SW480 (cell line): ENCODE measurements at places on chromosomes 11 and 22.
A peak's percentile ranks its signal among the peaks of the same experiment; 100 is the strongest.

- DNase-seq = no peak
Measured at GRCh38 chr11:69321877-69322361, 28.0 kb downstream of the MYEOV start.

DNA sequence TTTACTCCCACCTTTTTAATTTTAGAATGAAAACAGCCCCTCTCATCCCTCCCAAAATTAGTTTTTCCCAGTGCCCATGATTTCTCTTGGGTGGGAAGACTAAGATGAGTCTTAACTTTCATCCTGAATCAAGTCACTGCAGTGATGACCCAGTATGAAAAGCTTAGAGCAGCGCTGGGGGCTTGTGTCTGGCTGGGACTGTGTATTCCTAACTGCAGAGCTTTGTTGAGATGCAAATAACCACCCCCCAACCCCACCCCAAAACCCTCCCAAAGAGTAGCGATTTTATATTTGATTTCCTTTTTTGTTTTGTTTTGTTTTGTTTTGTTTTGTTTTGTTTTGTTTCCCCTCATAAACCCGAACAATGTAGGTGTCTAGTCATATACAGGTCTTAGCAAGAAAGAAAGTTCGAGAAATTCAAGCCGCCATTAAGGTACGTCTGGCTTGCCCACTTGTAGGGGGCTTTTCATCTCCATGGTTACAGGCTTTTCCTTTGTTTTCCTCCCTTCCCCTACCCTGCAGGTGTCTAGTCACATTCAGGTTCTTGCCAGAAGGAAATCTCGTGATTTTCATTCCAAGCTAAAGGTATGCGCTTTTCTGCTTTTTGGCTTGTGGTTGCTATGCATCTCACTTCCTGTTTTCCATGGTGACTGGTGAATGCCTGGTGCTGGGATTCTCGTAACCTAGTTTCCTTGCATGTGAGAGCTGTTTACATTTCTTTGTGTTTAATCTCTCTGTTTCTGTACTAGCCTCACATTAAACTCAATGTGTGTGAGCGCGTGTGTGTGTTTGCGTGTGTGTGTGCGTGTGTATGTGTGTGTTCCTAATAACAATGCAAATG, 144.6 kb upstream of the RASSF10 start:
- DNase-seq = no peak

DNA sequence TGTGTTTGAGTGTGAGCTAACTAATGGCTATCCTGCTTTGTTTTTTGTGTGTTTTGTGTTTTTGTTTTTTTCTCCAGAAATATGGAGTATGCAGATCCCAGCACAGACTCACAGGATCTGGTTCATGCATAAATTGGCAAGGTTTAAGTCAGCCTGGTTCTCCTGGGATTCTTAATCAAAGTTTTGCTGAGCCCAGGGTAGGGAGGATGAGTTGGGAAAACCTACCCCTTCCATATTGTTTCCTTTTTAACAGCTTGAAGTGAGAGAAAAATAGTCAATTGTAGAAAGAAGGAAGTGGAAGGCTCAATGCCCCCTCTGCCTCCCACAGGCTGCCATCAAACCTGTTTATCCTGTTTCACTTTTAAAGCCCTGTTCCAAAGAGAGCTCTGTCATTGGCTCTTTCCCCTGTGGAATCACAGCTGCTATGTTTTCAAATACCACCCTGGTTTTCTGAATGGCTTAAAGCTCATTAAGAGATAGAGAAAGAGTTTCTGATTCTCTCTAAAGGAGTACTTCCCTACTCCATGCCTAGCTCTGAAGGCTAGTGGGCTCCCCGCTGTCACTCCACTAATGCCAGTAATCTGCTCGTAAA, 23.4 kb upstream of the CADM1 start:
- DNase-seq = no peak

- DNase-seq = no peak
Measured at GRCh38 chr11:64005691-64006090, 19.5 kb downstream of the OTUB1 start.

- DNase-seq = peak; percentile 61
Measured at GRCh38 chr22:19565382-19566278, 41.4 kb upstream of the CLDN5 start.

DNA sequence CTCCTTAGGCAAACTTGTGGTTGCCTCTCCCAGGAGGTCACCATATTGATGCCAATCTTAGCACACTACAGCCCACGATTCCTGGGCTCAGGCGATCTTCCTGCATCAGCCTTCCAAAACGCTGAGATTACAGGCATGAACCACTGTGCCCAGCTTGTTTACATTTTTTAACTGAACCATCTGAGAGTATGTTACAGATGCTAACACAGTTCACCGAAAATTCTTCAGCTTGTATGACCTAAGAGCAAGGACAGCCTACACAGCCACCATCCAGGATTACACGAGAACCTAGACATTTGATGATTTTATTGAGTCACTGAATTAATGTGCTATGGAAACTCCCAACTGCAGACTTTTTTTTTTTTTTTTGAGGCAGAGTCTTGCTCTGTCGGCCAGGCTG, 5.8 kb upstream of the LGALS1 start:
- no peak for DNase-seq

- DNase-seq = no peak
Measured at GRCh38 chr11:48341466-48341865, 16.7 kb downstream of the OR4C3 start.

DNA sequence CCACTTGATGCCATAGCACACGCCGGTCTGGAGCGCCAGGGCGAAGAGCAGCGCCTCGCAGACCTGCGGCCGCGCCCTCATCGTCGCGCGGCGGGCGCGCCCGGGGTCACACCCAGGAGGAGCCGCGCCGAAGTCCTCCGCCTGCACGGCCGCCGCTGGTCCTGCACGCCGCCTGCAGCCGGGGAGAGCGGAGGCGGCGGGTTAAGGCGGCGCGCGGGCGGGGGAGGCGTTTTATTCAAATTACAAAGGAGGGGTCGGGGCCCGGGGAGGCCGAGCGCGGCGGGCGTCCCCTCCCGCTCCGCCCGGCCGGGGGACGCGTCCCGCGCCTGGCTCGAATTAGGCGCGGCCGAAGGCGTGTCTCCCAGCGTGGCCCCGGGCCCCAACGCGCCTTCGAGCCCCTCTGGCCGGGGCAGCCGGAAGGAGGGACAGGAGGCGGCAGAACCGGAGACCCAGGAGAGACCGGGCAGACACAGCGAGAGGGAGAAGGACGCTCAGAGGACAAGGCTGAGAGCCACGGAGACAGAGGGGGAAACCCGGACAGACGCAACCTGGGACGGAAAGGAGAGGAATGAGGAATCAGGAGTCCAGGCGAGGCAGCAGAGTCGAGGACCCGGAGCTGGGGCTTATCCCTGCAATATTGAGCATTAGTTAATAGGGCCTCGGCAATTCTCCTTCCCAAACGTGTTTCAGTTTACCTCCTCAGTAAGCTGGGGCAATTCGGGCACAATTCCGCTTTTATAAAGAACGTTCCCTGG, at the start of gene WNT11:
Gene WNT11 (minus strand): TSS at position 176 of the 755 bp plus-strand sequence. CDS start 95 bp downstream, at position 81.
- DNase-seq = peak; percentile 66

- DNase-seq = no peak
Measured at GRCh38 chr11:78806214-78807004, 231.7 kb upstream of the NARS2 start.

DNA sequence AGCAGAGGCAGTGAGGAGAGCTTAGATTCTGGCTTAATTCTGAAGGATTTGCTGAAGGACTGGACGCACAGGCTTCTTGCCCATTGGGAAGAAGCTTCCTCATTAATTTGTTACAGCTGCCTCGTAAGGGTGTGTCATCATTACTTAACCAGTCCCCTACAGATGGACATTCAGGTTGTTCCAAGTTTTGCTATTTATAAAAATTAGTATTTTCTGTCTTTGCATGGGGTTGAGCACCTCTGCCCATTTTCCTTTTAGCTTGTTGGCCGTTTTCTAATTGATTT, 38.1 kb downstream of the CAPN1 start:
- no peak for DNase-seq

DNA sequence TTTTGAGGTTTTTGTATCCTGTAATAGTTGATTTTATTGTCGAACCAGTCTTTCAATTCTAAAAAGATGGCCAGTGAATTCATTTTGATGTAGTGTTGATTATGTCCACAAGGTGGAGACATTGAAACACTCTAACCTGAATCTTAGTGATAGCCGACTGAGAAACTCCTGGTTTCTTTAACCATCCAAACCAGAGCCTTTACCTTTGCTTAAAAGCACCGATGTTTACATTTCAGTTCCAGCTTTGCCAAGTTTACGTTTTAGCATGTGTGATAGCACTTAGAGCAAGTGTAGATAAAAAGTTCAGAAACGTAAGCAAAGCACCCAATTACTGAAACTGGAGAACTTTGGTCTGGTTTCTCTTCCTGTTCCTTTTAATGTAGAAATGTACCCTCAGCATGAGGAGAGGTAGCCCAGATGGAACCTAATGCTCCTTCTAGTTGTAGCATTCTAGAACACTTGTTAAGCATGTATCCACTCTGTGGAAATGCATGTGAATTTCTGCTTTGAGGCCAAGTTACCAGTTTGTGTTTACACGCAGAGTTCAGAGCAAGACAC, 208.6 kb downstream of the DBX1 start:
- peak; percentile 38 for DNase-seq

GRCh38 chr22:49969751-49970527, 9.4 kb downstream of the PIM3 start:
- no peak for DNase-seq

GRCh38 chr11:114050258-114050927, 9.1 kb upstream of the ZBTB16 start:
- no peak for DNase-seq

- no peak for DNase-seq
Measured at GRCh38 chr11:73989156-73989555, 6.5 kb upstream of the UCP2 start.

- DNase-seq = peak; percentile 69
Measured at GRCh38 chr11:2928605-2929530, at the start of gene PHLDA2. PHLDA2 (minus strand) TSS chr11:2929420; CDS start chr11:2929364, 56 bp downstream.

GRCh38 chr22:23120415-23120899, 21.3 kb downstream of the RSPH14 start:
- no peak for DNase-seq
